ENCODE measurements at places on chromosomes 2 and 18. TPM values are rescaled to one million over a fixed set of nuclear protein-coding genes. Genes with fewer than 3 reads are reported as not detected.
A peak's percentile ranks its signal among the peaks of the same experiment; 100 is the strongest.

GALNT13 gene
- 0.57 TPM for polyA plus RNA-seq

RTP5 gene
- 0.13 TPM for polyA plus RNA-seq

- no peaks in the 10 kb centered on the region for H3K27me3 ChIP-seq
- DNase-seq: no peak
- H3K27ac ChIP-seq: no peak overlapping the region
Measured at GRCh38 chr2:71554028-71554705, 100.8 kb downstream of the DYSF start.

GRCh38 chr2:46843316-46843715 lies 72.3 kb downstream of the MCFD2 start:
- H3K36me3 ChIP-seq: no peaks in the 10 kb centered on the region
- no peaks in the 10 kb centered on the region for H3K27me3 ChIP-seq

- H3K4me3 ChIP-seq: no peak overlapping the region
- H3K27ac ChIP-seq: no peak overlapping the region
- H3K36me3 ChIP-seq: no peaks in the 10 kb centered on the region
- DNase-seq: no peak
- no peaks in the 10 kb centered on the region for H3K4me1 ChIP-seq
Measured at GRCh38 chr2:100736121-100736915, 83.6 kb upstream of the NPAS2 start.

DNA sequence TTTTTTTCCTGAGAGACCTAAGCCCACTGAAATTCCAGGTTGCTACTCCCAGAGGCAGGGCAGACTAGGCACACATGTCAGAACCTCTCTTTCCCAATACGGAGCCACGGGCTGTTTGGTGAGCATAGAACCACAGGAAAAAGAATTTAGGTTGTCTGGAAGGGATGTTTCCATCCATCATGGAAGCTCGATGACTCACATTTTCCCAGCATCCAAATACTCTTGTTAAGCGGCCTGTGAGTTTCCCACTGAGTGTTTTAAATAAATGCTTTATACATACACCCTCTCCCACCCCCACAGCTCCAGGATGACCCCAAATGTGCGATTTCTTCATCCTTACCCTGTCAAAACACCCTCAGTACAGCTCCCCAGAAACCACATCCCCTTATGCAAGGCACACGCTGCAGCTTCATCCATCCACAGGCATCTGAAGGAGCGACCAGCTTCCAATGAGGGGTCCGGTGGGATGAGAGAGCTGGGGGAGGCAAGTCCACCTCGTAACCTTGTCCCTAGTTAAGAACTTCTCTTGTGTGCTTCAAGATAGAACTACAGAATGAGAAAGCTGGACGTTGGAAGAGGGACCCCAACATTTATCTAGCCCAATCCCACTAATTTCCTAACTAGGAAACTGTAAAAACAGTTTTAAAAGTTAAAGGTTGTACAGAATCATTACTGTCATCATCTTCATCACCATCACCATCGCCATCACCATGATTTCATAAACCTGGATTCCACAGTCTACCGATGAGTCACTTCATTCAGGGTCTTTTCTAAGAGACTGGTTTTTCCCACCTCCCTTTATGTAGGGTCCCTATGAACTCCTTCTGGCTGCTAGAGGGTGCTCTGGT lies 63.5 kb upstream of the FZD7 start:
- no peaks in the 10 kb centered on the region for H3K27me3 ChIP-seq
- no peaks in the 10 kb centered on the region for H3K36me3 ChIP-seq
- H3K4me3 ChIP-seq: no peak overlapping the region

DNA sequence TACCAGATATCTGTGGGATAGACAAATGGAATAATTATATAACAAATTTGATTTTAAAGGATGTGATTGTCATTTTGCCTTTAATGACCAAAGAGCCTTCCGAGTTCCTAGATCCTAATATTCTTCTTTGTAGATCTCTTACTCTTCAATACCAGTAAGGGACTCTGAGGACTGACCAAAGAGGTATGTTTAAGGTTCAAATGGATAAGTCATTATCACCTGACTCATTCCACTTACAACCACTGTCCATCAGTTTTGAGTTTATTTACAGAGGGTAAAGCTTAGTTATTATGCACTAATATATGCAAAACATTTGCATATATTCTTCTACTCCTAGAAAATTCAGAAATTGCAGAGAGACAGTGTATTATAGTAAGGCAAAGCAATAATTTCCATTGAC lies 62.7 kb downstream of the CCDC148 start:
- no peak overlapping the region for H3K4me3 ChIP-seq
- no peaks in the 10 kb centered on the region for H3K36me3 ChIP-seq
- no peak for DNase-seq
- H3K27ac ChIP-seq: no peak overlapping the region
- no peaks in the 10 kb centered on the region for H3K4me1 ChIP-seq

DNA sequence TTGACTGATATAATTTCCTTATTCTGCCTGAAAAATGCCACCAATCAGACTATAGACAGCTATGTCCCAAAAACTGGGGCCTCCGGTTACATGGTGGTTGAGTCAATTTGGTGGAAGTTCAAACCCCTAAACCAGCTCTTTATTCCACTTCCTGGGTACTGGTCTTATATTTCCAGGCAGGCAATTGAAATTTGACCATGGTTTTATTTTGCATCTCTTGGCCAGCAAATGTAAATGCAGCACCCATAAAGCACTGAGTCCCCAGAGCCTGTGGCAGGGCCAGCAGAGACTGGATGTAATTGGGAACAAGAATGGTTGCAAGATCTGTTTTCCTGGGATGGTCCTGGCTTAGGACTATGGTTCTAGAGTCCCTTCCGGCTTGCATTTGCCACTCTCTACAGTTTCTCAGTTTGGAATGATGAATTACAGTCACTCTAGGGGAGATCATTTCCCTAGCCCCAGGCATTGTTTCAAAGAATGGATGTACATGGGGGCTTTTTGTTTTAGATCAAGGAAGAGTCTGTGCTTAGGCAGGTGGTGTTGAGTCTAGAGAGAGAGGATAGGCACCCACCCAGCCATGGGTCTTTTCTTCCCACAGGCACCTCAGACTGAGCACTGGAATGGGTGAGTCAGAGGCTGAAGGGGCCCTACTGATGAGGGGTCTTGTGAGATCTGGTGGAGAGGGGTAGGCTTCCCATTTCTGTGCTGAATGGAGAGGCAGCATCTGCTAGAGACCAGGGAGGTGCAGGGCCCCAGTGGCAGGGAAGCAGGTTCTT lies 108.4 kb upstream of the CDC42EP3 start:
- no peaks in the 10 kb centered on the region for H3K27me3 ChIP-seq
- DNase-seq: no peak
- H3K27ac ChIP-seq: no peak overlapping the region

DNA sequence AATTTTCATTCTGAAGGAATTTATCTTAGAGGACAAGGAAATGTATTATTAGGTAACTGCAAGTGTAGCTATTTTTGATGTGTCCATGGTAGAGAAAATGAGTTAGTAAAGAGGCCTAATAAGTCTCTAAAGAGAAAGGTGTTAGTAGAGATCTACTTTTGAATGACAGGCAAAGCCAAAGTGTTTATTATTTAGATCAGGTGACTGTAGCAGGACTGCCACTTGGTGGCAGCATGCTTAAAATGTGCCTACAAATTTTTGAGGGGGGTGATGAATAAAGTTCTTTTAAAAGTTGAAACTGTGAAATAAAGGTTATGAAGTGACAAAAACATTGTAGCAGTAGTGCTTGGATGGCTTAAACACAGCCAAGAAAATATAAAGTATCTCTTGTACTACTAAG lies 421.5 kb upstream of the MEIS1 start:
- no peaks in the 10 kb centered on the region for H3K27me3 ChIP-seq
- H3K4me3 ChIP-seq: no peak overlapping the region
- H3K4me1 ChIP-seq: no peaks in the 10 kb centered on the region
- H3K36me3 ChIP-seq: no peaks in the 10 kb centered on the region
- no peak for DNase-seq

GAREM1 gene
- 3.0 TPM for polyA plus RNA-seq

TTR gene
- 0.13 TPM for polyA plus RNA-seq

DNA sequence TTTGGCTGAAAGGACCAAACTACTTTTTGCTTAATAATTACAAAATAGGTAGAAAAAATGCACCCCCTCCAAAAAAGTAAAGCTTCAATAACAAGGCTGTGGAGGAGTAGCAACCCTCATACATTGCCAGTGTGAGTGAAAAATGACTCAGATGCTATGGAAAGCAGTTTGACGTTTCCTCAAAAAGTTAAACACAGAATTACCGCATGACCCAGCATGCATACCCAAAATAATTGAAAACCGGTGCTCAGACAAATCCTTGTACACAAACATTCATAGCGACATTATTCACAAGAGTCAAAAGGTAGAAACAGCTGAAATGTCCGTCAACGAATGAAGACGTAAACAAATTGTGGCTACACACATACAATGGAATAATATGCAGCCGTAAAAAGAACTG lies 38.8 kb upstream of the DAPL1 start:
- no peak overlapping the region for H3K27ac ChIP-seq
- no peaks in the 10 kb centered on the region for H3K27me3 ChIP-seq
- H3K36me3 ChIP-seq: no peaks in the 10 kb centered on the region
- H3K4me1 ChIP-seq: no peaks in the 10 kb centered on the region
- H3K4me3 ChIP-seq: no peak overlapping the region

DNA sequence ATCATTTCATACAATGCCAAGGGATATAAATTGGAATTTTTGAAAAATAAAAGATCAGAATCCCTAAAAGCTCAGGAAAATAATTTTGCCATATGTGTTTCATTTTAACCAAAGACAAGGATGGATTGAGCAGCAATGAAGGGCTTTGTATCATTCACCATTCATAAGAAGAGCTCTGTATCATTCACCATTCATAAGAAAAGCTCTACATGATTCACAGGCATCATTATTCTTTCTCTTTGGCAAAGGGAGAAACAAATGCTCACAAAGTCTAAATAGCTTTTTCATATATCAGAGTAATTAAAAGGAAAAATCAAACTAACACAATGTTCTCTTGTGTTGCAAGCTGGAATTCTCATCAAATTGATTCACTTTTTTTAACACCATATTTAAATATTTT lies 169.1 kb upstream of the MC4R start:
- no peak overlapping the region for H3K27ac ChIP-seq
- H3K4me1 ChIP-seq: no peaks in the 10 kb centered on the region
- no peak overlapping the region for H3K4me3 ChIP-seq
- DNase-seq: no peak
- H3K27me3 ChIP-seq: no peaks in the 10 kb centered on the region

PJVK gene
- 5.7 TPM for polyA plus RNA-seq

SH3RF3 gene
- 2.9 TPM for polyA plus RNA-seq

DNA sequence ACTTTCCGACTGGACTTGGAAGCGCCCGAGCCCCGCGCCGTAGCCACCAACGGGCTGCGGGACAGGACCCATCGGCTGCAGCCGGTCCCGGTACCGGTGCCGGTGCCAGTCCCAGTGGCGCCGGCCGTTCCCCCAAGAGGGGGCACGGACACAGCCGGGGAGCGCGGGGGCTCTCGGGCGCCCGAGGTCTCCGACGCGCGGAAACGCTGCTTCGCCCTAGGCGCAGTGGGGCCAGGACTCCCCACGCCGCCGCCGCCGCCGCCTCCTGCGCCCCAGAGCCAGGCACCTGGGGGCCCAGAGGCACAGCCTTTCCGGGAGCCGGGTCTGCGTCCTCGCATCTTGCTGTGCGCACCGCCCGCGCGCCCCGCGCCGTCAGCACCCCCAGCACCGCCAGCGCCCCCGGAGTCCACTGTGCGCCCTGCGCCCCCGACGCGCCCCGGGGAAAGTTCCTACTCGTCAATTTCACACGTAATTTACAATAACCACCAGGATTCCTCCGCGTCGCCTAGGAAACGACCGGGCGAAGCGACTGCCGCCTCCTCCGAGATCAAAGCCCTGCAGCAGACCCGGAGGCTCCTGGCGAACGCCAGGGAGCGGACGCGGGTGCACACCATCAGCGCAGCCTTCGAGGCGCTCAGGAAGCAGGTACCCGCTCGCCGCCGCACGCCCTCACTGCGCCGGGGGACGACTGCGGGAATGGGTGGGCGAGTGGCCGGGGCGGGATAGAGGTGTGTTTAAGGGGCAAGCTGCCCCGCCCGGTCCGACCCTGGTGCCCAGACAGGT lies 713 bp downstream of the ATOH8 start:
- DNase-seq: peak; percentile 76
- peaks cover 58% of the 10 kb centered on the region for H3K4me1 ChIP-seq
- no peaks in the 10 kb centered on the region for H3K27me3 ChIP-seq
- no peaks in the 10 kb centered on the region for H3K36me3 ChIP-seq

SCN3A gene
- 0.16 TPM for polyA plus RNA-seq

GPR75 gene
- polyA plus RNA-seq: 0.72 TPM

DSC1 gene
- polyA plus RNA-seq: not detected

- no peak for DNase-seq
- no peaks in the 10 kb centered on the region for H3K27me3 ChIP-seq
- no peak overlapping the region for H3K27ac ChIP-seq
- no peaks in the 10 kb centered on the region for H3K4me1 ChIP-seq
Measured at GRCh38 chr2:100739735-100740432, 80.1 kb upstream of the NPAS2 start.

DNA sequence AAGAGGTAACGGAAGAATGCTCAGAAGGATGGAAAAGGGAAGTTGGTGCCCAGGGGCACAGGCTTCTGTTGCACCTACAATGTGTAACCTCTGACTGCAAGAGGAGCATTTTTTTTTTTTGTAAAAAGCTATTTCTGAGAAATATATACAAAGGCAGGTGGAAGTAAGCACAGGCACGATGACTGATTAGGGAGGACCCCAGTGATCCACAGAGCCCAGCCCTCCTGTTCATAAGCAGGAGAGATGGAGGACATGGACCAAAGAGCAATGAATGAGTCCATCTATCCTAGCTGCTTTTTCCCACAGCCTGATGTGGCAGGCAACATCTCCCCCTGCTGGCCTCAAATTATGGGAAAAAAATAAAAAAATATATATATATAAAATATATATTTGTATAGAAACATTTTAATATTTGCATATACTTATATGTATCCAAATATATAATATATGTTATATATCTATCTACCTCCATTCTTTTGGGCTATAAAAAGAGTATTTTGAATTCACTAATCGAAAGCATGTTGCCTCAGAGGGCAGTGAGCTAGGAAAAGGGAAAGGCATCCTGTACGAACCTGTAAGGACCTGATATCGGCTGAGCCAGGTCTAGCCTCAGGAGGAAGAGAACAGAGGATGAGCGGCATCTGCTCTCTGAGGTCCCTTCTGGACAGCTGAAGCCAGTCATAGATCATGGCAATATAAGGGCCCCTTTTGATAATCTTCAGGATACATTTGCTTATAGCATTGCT lies 166.0 kb upstream of the STK17B start:
- no peaks in the 10 kb centered on the region for H3K27me3 ChIP-seq
- peaks cover 9% of the 10 kb centered on the region for H3K4me1 ChIP-seq
- no peak overlapping the region for H3K27ac ChIP-seq
- peak; percentile 45 for DNase-seq

ANKMY1 gene
- 13.9 TPM for polyA plus RNA-seq

DNA sequence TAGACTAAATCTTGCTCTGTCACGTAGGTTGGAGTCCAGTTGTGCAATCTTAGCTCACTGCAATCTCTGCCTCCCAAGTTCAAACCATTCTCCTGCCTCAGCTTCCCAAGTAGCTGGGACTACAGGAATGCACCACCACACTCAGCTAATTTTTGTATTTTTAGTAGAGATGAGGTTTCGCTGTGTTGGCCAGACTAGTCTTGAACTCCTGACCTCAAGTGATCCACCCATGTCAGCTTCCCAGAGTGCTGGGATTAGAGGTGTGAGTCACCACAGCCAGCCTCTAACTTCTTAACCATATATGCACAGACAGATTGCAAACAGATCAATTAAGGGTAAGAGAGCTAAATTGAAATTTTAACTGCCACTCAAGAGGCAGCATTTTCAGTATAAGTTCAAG lies 22.1 kb upstream of the CNGA3 start:
- no peaks in the 10 kb centered on the region for H3K27me3 ChIP-seq
- no peaks in the 10 kb centered on the region for H3K4me1 ChIP-seq
- H3K36me3 ChIP-seq: no peaks in the 10 kb centered on the region
- no peak for DNase-seq
